ENCODE measurements at places on chromosomes 5 and 9. TPM values are rescaled to one million over a fixed set of nuclear protein-coding genes. Genes with fewer than 3 reads are reported as not detected.

DNA sequence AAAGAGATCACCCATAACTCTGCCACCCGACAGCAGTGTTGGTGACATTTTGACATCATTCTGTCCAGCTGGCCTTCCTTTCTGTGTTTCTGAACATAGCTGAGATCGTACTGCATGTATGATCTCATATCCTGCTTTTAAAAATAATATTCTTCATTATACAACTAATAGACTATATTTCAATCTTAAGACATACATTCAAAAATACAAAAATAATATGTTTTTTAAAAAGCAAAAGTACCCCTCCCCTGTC is 47.7 kb upstream of the RPL26L1 start:
- H3K36me3 ChIP-seq: no peaks in the 10 kb centered on the region
- H3K4me3 ChIP-seq: no peak overlapping the region
- no peaks in the 10 kb centered on the region for H3K27me3 ChIP-seq

- H3K4me3 ChIP-seq: no peak overlapping the region
- no peak for DNase-seq
- H3K36me3 ChIP-seq: no peaks in the 10 kb centered on the region
- no peak overlapping the region for H3K27ac ChIP-seq
- H3K27me3 ChIP-seq: peaks cover 44% of the 10 kb centered on the region
- H3K4me1 ChIP-seq: peaks cover 8% of the 10 kb centered on the region
Measured at GRCh38 chr5:90562341-90562740, 3.7 kb downstream of the ADGRV1 start.

DNA sequence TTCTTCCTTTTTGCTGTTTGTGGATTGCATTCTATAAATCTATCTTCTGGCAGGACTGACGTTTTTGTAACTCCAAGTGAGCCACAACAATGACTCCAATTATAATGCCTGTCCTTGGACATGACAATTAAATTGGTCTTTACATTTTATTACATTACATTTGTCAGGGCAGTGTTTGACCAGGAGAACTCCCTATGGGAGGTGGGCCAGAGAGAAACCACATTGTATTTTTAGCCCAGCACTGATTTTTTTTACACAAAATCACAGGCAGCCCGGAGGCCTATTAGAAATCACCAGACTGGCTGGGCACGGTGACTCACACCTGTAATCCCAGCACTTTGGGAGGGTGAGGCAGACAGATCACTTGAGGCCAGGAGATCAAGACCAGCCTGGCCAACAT is 99.1 kb upstream of the SMC5 start:
- no peak overlapping the region for H3K27ac ChIP-seq

GRCh38 chr5:144121577-144121976 is 48.9 kb downstream of the YIPF5 start:
- H3K27me3 ChIP-seq: peaks cover 3% of the 10 kb centered on the region
- no peaks in the 10 kb centered on the region for H3K36me3 ChIP-seq
- H3K4me1 ChIP-seq: no peaks in the 10 kb centered on the region
- DNase-seq: no peak

- H3K36me3 ChIP-seq: no peaks in the 10 kb centered on the region
- no peak overlapping the region for H3K27ac ChIP-seq
- H3K4me1 ChIP-seq: no peaks in the 10 kb centered on the region
Measured at GRCh38 chr9:125881042-125881441, 133.9 kb downstream of the PBX3 start.

- no peak for DNase-seq
- no peaks in the 10 kb centered on the region for H3K36me3 ChIP-seq
- no peaks in the 10 kb centered on the region for H3K27me3 ChIP-seq
- no peaks in the 10 kb centered on the region for H3K4me1 ChIP-seq
- H3K4me3 ChIP-seq: no peak overlapping the region
Measured at GRCh38 chr5:119948162-119948561, 318.8 kb downstream of the FAM170A start.

DNA sequence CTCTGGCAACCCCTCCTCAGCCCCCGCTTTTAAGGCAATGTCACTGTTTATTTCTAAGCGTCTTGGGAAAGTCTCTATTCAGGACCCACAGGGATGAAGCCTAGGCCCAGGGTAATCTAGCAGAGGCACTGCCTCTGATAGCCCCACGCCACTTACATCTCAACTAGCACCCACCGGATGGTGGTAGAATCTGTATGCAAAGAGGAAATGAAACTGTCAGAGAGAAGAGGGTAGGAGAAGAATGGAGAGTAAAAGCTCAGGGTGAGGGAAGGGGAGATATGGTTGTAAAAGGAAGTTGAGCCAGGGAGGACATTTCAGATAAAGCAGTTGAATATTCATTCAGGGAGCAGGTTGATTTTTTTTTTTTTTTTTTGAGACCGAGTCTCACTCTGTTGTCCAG is 3.0 kb downstream of the FRRS1L start:
- peaks cover 56% of the 10 kb centered on the region for H3K27me3 ChIP-seq
- H3K27ac ChIP-seq: no peak overlapping the region
- no peak for DNase-seq
- no peak overlapping the region for H3K4me3 ChIP-seq
- H3K4me1 ChIP-seq: peaks cover 6% of the 10 kb centered on the region
- peaks cover 5% of the 10 kb centered on the region for H3K36me3 ChIP-seq

GRCh38 chr9:14092344-14092743 is 221.6 kb downstream of the NFIB start:
- H3K27ac ChIP-seq: no peak overlapping the region
- H3K4me3 ChIP-seq: no peak overlapping the region
- no peaks in the 10 kb centered on the region for H3K36me3 ChIP-seq
- no peaks in the 10 kb centered on the region for H3K27me3 ChIP-seq
- no peak for DNase-seq

- H3K4me1 ChIP-seq: peaks cover 17% of the 10 kb centered on the region
- no peaks in the 10 kb centered on the region for H3K36me3 ChIP-seq
- DNase-seq: peak; percentile 65
- peaks cover 91% of the 10 kb centered on the region for H3K27me3 ChIP-seq
Measured at GRCh38 chr5:138654281-138654867, 79.2 kb upstream of the HSPA9 start.

DNA sequence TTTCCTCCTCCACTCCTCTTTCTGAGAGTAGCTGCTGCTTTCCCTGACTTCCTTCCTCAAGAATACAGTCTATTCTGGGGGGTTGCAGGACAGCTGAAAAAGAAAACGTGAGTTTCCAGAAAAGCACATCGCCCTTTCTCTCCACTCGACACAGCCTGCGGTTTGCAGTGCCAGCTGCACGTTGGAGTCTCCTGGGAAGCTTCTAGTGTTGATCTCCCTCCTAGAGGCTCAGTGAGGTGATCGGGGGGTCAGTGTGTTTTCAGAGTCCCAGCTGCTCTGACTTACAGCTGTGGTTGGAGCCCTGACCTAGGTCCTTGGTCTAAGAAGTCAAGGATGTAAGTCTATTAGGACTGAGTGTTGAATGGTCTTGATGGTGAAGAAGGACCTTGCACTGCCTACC is 25.0 kb upstream of the SUSD3 start:
- no peak for DNase-seq
- peak overlapping the region; percentile 72 for H3K27ac ChIP-seq
- H3K4me1 ChIP-seq: peaks cover 37% of the 10 kb centered on the region
- H3K4me3 ChIP-seq: no peak overlapping the region
- no peaks in the 10 kb centered on the region for H3K27me3 ChIP-seq
- peaks cover 55% of the 10 kb centered on the region for H3K36me3 ChIP-seq

DNA sequence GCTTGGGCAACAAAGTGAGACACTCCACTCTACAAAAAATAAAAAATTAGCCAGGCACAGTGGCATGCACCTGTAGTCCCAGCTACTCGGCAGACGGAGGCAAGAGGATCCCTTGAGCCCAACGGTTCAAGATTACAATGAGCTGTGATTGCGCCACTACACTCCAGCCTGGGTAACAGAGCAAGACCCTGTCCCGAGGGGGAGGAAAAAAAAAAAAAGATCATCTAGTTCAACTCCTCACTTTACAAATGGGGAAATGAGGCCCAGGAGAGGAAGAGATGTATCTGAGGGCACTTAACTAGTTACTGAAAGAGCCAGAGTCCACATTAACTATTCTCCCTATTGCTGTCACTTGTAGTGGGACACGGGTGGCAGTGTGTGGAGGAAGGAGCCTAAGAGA is 13.8 kb downstream of the PDCL start:
- peaks cover 12% of the 10 kb centered on the region for H3K36me3 ChIP-seq
- H3K4me3 ChIP-seq: no peak overlapping the region
- DNase-seq: no peak
- no peak overlapping the region for H3K27ac ChIP-seq

- H3K27me3 ChIP-seq: no peaks in the 10 kb centered on the region
- DNase-seq: no peak
- H3K4me1 ChIP-seq: peaks cover 64% of the 10 kb centered on the region
Measured at GRCh38 chr5:154758977-154759376, 3.8 kb downstream of the LARP1 start.

GRCh38 chr5:127863610-127864395 is 160.6 kb downstream of the CCDC192 start:
- H3K36me3 ChIP-seq: no peaks in the 10 kb centered on the region
- peaks cover 1% of the 10 kb centered on the region for H3K27me3 ChIP-seq
- H3K27ac ChIP-seq: no peak overlapping the region
- H3K4me1 ChIP-seq: no peaks in the 10 kb centered on the region
- H3K4me3 ChIP-seq: no peak overlapping the region
- DNase-seq: no peak

- H3K36me3 ChIP-seq: peaks cover 28% of the 10 kb centered on the region
- no peak overlapping the region for H3K4me3 ChIP-seq
- peak overlapping the region; percentile 89 for H3K27ac ChIP-seq
- peaks cover 20% of the 10 kb centered on the region for H3K4me1 ChIP-seq
- no peaks in the 10 kb centered on the region for H3K27me3 ChIP-seq
Measured at GRCh38 chr5:37214550-37214949, 34.6 kb downstream of the CPLANE1 start.

GRCh38 chr5:14166437-14166836 is 23.3 kb downstream of the TRIO start:
- H3K4me1 ChIP-seq: peaks cover 8% of the 10 kb centered on the region
- no peak overlapping the region for H3K4me3 ChIP-seq
- H3K27ac ChIP-seq: no peak overlapping the region

Gene S100Z
- total RNA-seq: 2.2 TPM

Gene ANKRD33B
- 3.7 TPM for total RNA-seq

Gene AK1
- total RNA-seq: 53.7 TPM

Gene SAPCD2
- 40.6 TPM for total RNA-seq

Gene CMBL
- 1.4 TPM for total RNA-seq

All from activated CD4-positive, alpha-beta T cell treated with anti-CD3 and anti-CD28 coated beads, Interleukin-2, amount 10 ng/mL, durations not matched to agents 7 days and 5 days (primary cell).